ENCODE measurements at places on chromosomes 16 and 17.

DNA sequence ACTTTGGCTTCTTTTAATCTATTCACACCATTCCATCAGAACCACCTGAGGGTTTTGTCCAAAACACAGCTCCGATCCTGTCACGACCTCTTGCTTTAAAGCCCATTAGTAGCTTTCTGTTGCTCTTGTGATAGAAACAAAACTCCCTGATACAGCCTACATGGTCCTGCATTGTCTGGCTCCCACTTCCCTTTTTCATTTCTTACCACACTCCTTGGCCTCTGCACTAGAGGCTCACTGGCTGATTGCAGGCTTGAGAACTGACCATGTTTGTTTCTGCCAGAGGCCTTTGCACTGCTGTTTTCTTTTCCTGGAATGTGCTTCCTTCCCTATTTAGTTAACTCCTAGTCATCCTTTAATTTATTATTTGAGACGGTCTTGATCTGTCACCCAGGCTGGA, 23.7 kb downstream of the IST1 start:
- DNase-seq: no peak

DNA sequence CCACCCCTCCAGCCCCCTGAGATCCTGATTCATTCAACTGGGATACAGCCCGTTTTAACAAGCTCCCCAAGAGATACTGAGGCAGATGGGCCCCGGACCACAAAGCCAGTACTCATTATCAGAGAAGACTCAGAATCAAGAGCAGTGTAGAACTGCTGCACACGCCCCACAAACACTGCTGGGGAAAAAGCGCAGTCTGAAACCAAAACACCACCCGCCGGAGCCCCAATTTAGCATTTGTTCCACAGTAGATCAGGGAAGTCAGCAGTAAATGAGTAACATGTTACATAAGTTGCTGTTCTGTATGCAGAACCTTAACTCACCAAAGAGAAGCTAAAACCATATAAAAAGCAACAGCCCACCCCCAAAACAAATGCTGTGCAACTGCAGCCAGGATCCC, 123.6 kb downstream of the CDYL2 start:
- DNase-seq: no peak

DNA sequence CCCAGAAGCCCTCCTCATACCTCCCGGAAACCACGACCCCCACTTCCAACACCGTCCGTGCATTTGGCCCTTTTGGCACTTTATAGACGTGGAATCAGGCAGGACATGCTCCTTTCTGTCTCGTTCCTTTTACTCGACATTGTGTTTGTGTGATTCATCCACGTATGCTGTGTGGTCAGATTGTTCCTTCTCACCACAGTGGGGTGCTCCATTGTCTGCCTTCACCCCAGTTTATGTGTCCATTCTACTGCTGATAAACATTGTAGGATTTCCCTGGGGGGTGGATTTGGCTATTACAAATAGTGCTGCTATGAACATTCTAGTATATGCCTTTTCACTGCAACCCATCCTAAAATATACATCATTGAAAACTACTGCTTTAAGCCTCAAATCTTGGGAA, 28.9 kb upstream of the RPH3AL start:
- no peak for DNase-seq

GRCh38 chr17:28514561-28515002, 8.4 kb downstream of the FOXN1 start:
- no peak for DNase-seq

- no peak for DNase-seq
Measured at GRCh38 chr16:12519986-12520385, 283.7 kb downstream of the CPPED1 start.

GRCh38 chr16:57892041-57892440, 78.9 kb downstream of the CNGB1 start:
- DNase-seq: no peak

DNA sequence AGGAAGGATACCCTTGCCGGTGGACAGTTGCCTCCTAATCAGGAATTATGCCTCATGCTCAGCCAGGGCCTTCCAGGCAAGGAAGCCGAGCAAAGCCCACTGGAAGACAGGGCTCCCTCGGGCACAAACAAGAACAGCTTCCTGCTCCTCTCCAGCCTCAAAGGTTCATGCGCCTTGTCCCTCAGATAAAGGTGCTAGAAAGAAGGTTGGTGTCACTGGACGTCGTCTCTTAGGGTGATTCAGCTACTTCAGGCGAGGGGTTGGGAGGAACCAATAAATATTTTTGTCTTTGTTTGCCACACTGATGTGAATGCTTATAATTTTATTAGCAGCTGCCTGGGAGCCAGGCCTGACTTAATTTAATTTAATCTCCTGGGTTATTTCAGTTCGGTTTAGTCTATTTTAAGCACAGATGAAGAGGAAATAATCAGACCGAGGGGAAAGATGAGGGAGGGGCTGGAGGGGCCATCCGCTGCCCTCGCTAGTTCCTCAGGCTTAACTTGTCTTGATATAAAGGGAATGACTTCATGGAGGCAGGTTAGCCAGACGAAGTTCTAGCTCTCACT, 171.8 kb upstream of the CACNG5 start:
- no peak for DNase-seq

GRCh38 chr16:88963583-88963982, 13.4 kb downstream of the CBFA2T3 start:
- no peak for DNase-seq

- no peak for DNase-seq
Measured at GRCh38 chr17:39739885-39740356, 2.2 kb downstream of the GRB7 start.

DNA sequence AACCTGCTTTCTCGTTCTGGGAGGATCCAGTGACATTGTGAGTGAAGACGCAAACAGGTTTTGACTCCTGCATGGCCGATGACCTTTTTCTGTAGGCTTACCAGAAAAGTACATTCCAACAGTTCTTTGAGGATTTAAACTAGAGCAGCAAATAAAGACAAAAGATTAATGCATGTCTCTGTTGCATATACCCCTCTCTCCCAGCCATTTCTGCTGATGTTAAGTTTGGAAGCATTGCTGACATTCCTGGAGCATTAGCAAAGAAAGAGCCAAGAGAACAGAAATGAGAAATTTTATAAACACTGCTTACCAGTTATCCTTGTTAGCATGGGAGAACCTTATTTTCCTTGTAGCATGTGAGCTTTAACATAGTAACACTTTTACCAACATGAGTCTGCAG, 49.3 kb downstream of the SIAH1 start:
- DNase-seq: no peak

GRCh38 chr17:59149051-59149450, 5.9 kb downstream of the SKA2 start:
- DNase-seq: no peak

DNA sequence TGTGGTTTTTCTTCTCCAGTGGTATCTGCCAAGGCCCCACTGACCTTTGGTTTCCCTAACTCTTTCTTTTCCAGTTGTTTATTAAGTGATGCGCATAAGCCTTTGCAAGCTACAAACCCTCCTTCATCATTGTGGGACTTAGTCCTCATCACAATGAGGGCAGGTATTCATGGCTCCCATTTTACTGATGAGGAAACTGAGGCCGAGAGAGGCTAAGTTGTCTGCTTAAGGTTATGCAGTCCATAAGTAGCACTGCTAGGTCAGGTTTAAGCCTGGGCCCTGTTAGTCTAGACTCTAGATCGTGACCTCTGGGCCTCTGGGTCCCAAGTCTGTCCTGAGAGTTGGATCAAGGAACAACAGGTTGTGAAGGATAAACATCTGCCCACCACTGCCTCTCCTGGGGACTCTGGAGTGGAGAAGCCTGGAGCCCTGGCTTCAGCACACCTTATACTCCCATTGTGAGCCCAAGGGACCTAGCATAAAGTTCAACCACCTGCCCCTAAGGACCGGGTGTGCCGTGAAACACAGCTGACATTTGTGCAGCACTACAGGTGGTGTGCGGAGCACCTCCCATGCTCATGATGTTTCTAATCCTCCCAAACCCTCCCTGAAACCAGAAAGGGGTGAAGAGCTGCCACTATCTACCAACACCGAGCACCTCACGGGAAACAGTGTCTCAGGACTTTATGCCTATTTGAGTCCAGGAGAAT, 5.2 kb upstream of the KCNH6 start:
- no peak for DNase-seq

DNA sequence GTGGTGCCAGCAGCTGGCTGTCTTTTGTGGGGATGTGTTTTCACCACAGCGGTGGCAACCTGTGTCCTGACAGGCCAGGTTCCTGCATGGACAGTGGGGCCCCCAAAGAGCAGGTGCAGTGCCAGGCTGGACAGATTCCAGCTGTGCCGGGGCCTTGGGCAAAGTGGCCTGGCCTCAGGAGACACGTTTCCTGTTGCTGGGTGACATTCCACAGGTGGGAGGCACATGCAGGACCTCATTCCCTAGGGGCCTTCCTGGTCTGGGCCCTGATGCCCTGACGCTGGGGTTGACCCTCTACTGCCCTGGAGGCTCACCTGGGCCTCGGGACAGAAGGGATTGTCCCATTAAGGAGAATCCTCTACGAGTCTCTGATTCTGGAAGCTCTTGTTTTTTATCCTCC, 182.4 kb downstream of the RAB11FIP4 start:
- no peak for DNase-seq

- no peak for DNase-seq
Measured at GRCh38 chr16:62965831-62966230, 929.6 kb upstream of the CDH8 start.

GRCh38 chr16:87939562-87940423, 3.5 kb upstream of the CA5A start:
- no peak for DNase-seq

- no peak for DNase-seq
Measured at GRCh38 chr17:21017256-21017655, 25.6 kb downstream of the USP22 start.

- no peak for DNase-seq
Measured at GRCh38 chr17:76701471-76701967, 9.2 kb downstream of the MXRA7 start.

DNA sequence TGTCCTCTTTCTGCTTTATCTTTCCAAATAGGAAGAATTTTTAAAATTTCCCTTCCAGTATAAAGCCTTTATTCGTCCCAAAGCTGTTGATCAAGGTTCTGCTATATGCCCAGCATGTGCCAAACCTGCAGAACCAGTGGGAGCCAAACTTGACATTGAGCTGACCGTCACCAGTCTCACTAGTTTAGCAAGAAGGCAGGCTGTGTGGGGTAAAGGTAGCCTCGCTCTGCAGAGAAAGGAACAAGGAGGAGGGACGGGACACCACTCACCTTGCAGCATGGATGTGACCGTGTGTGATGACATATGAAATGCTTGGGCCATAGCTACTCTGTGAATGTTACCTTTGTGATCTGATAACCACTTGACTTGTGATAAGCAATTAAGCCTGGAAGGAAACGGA, 392.2 kb downstream of the CPPED1 start:
- no peak for DNase-seq

GRCh38 chr17:18102640-18103039, 5.9 kb upstream of the MYO15A start:
- DNase-seq: no peak

All from NCI-H1092 (cell line).